ENCODE measurements at places on chromosomes 7 and 10.

DNA sequence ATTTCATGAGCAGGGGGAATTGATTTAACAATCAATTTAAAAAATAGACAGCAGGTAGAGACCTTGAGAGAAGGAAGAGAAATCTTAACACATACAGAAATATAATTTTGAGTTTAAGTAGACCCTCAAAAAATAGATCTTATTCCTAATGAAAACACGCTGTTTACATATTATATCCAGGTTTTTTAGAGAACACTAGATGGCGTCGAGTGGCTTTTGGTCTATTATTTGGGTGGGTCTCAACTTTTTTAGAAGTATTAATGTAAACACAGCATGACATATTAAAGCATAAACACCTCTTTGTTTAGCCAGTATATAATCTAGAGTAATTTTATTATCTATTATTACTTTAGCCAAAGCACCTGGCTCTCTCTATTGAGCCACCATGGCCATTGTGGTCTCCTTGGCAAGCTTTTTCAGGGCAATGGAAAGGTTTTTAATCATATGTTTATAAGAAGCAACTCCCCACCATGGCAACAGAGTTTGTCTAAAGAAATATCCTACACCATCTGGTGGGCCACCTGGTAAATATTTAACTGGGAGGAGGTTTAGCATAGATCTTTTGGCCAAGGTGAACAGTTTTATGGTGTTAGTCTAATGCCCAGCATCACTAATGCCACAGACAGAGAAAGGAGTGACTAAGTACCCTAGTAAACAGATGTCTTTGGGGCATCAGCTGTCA is 59.7 kb upstream of the PRSS1 start:
- no peak for DNase-seq

GRCh38 chr7:47104206-47104549 is 477.7 kb downstream of the TNS3 start:
- DNase-seq = no peak

DNA sequence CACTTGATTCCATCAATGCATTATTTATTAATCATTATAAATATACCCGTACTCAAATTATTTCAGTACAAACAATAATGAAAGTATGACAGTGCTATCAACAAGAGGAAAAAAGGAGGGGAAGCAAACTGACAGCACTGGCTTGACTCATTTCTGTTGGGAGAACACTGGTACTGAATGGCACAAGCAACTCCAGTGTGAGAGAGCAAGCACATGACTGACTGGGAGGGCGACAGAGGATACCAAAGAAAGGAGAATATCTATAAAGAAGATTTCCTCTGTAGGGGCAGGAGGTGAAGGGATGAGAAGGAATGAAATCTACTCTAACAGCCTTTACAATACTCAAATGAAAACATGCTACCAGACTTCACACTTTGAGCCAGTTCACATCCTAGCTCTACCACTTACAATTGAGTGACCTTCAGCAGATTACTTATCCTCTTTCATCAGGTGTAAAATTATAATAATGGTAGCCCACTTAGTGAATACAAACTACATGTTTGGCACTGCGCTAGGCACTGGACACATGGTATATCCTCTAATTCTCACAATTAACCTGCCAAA is 1.5 kb downstream of the USP54 start:
- DNase-seq = no peak

DNA sequence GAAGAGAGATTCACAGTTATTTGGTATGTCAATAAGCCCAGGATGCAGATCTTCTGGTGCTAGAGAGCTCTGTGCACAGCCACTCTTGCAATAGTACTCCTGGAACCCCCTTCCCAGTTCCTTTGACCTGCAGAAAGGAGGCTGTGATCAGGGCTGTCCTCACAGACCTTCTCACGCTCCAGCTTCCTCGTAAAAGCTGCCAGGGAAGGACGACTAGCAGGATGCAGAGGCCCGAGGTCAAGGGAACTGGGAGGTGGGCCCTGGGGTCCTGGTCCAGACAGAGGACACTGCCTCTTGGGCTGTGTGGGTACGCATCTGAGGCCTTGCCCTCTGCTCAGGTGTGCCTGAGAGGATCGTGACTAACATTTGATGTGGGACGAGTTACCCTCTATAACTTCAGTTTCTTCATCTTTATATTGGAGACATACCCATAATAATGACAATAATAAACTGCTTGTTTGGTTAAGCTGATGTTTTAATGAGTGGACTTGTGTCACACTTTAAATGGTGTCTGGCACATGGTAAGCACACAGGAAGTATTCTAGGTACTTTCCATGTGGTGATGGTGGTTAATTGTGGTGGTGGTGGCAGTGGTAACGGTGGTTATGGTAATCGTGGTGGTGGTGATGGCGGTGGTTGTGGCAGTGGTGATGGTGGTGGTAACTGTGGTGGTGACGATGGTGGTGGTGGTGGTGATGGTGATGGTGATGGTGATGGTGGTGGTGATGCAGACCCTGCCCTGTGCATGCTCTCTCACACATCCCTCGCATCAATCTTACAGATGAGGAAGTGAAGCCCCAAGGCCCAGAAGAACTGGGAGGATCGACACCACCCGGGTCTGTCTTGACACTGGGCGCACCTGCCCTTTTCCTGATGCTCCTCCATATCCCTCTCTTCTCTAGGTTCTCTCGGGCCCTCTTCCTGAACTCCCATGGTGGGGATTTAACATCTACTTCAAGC is 235.2 kb upstream of the GRB10 start:
- no peak for DNase-seq

GRCh38 chr7:130982160-130982638 is 248.2 kb upstream of the KLF14 start:
- DNase-seq = peak; percentile 72

DNA sequence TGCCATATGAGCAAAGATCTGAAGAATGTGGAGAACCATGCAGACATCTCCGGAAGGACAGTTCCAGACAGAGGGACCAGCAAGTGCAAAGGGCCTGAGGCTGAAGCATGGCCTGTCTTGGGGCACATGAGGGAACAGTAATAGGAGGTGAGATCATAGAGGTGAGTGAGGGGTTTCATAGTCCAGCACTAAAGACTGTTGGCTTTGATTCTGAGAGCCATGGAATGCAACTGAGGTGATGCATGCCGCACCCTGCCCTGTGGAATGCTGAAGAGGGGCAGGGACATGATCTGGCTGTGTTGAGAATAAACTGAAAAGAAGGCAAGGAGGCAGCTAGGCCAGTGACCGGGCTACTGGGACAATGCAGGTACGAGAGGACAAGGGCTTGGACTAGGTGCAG is 253.1 kb upstream of the KLF14 start:
- no peak for DNase-seq

Data from CD4-positive, alpha-beta T cell treated with Interleukin-2 at 100 ng/mL for 4 hours (primary cell).